Left hindlimb (tissue), 1 donor: ENCODE measurements at places on chromosomes 2 and 18.

- no peak for DNase-seq
Measured at GRCh38 chr2:98518101-98518500, 73.4 kb downstream of the INPP4A start.

DNA sequence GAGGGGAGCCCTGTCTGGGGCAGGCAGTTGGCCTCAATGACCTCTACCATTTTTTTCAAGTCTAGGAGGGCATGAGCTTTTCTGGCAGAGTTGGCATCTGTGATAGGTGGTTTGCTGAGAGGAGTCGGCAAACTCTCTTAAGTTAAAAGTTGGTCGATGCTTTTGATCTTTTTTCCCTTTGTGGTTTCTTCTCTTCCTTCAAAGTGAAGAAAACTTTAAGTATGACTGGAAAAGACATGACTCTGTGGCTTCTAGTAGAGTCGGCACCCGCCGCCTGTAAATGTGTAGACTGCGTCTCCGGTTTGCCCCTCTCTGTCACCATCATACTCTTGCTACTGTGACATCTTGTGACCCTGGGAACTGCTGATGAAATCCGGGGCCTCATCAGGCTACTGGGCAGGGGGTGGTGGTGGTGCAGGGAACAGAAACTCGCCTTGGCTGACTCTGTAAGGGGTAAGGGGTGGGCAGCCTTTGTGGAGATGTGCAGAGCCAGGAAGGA is 21.1 kb downstream of the INPP5D start:
- no peak for DNase-seq

DNA sequence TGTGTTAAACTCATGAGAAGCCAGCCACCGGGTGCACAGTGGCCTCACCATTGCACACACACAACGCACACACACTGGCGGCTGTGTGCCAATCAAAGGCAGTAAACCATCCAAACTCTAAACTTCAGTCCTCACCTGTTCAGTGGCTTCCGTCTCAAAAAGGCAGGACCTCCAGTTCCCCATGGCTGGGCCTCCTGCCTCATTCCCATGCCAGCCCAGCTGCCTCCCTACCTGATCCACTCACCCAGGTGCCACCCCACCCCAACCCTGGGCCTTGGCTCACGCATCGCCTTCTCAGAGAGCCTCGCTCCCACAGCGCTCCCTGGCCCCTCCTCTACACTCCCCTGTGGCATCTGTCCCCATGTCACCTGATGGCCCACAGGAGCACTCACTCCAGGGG is 190.9 kb downstream of the EIPR1 start:
- no peak for DNase-seq

DNA sequence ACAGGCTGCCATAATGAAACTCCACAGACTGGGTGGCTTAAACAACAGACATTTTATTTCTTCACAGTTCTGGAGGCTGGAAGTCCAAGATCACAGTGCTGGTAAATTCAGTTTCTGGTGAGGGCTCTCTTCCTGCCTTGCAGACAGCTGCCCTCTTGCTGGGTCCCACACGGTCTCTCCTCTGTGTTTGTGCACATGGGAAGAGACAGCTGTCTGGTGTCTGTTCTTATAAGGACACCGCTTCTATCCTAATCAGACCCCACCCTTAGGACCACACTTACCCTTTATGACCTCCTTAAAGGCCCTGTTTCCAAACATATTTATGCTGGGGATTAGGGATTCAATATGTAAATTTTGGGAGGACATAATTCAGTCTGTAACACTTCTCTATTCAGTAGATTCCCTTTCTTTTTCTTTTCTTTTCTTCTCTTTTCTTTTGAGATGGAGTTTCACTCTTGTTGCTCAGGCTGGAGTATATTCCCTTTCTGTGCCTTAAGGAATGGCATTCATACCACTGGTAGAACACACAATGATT is 18.9 kb downstream of the CTIF start:
- DNase-seq = peak; percentile 3

GRCh38 chr2:120526047-120526562 is 180.2 kb downstream of the INHBB start:
- DNase-seq = no peak

GRCh38 chr2:199946836-199947235 is 8.5 kb downstream of the TYW5 start:
- no peak for DNase-seq

- peak; percentile 63 for DNase-seq
Measured at GRCh38 chr18:76610933-76611749, 116.1 kb upstream of the ZNF516 start.

- DNase-seq = no peak
Measured at GRCh38 chr2:233034091-233034882, 1.8 kb downstream of the NEU2 start.

- DNase-seq = peak; percentile 39
Measured at GRCh38 chr2:12076810-12077209, 330.4 kb downstream of the LPIN1 start.

DNA sequence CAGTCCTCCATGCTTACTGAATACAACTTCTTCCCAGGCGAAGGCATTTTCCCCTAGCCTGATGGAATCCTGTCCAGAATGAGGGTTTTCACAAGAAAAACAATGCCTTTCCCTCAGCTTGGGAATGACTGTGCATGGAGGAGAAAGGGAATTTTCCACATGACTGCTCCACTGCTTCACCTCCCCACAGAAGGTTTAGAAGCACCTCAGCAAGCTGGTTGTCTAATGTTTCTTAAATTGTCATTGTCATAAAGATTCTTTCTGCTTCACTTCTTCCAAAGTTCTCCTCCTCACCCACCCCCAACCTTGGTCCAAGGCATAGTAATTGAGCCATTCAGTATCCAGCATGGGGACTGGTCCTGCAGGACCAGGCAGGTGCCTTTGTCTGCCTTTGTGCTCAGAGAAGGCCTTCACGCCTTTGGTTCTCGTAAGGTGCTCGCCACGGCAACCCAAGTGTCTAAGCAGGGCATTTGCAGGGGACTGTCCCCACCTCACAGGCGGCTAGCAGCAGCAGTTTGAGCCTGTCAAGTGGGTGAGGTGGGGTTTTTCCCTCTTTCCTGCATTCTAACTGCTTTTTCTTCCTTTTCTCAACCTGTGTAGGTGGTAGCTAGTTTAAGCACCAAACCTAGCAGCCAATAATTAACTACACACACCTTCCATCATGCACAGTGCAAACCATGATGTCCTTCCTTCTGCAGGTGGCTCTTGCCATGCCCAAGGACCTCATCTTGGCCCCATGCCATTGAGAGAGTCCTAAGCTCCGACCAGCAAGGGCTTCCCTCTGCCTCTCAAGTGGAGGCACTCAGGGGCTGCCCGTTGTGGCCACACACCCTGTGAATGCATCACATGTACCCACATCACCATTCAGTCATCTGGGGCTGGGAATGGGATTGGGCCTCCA is 65.7 kb upstream of the BCL2L11 start:
- no peak for DNase-seq
